ENCODE measurements at places on chromosomes 2 and 18.

DNA sequence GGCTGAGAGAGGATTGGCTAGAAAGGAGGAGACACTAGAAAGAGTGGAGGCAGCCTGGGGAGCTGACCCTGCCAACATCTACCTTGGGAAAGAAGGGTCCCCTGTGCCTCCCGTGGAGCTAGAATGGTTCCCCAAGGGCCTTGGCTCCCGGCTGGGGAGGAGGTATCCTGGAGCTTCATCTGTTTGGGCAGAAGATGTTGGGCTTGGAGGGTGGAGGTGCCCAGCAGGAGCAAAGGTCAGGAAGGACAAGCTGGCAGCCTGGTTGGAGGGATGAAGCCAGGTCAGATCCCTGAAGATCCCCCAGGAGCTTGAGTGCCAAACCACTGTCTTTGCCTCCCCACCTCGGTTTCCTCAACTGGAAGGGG is 2.9 kb downstream of the ATP6V1B1 start:
- no peak for DNase-seq

GRCh38 chr2:118232796-118233195 is 144.5 kb downstream of the INSIG2 start:
- DNase-seq = no peak

GRCh38 chr2:215841175-215841816 is 172.1 kb downstream of the MREG start:
- DNase-seq = no peak

DNA sequence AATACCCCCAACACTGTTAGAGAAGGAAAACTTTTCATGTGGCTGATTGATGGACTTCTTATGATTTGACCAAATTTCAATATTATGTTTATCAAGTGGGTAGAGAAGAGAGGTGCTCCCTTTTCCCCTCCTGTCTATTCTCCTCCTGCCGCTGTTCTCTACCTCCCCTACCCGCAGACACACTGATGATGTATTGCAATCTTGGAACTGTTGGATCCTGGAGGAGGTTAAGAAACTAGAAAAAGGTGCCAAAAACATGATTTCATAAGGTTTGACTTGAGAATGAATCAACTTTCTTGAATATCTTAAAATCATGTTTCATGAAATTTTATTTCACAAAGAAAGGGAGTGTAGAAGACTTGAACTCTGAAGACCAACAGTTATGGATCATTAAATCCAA is 125.8 kb downstream of the MEIS1 start:
- DNase-seq = no peak

DNA sequence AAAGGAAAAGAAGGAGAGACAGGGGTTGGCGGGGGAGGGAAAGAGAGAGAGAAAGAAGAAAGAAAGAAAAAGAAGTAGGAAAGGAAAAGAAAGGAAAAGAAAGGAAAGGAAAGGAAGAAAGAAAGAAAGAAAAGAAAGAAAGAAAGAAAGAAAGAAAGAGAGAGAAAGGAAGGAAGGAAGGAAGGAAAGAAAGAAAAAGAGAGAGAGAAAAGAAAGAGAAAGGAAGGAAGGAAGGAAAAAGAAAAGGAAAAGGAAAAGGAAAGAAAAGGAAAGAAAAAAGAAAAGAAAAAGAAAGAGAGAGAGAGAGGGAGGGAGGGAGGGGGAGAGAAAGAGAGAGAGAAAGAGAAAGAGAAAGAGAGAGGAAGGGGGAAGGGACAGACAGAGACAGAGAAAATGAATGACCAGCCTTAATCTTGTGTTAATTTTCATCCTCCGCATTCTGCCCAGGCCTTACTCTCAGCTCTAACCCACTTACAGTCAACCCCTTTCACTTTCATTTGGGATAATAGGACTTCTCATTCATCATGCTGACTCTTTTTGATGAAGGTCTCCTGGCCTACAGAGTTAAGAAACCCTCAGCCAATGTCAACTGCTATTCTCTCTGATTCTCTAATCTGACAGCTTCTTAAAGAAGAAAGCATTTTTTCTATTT is 207.3 kb downstream of the SUCLG1 start:
- DNase-seq = no peak

DNA sequence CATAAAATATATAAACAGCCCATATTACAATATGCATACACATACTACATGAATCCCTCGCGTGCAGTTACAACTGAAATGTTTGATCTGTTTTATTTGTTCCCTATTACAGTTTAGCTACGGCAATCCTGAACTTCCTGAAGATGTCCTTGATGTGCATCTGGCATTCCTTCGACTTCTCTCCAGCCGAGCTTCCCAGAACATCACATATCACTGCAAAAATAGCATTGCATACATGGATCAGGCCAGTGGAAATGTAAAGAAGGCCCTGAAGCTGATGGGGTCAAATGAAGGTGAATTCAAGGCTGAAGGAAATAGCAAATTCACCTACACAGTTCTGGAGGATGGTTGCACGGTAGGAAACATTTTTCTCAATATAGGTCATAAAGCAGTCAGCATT is 36.4 kb downstream of the COL3A1 start:
- no peak for DNase-seq

DNA sequence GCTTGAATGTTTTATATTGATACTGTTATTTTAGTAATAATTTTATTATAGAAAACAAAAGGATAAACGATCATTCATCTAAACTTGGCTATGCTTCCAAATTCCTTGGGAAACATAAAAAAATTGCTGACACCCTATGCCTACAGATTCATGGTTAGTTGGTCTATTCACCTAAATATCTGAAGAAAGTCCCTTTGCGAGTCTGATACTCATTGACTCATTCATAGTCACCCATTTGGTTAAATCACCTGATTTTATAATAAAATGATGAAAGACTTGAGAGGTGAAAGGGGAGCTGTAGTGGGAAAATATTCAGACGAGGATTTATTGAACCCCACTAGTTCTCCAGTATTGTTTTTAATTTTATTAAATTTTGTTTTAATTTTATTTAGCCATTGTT is 112.0 kb downstream of the PTPN4 start:
- DNase-seq = no peak

Measured in eye (tissue), 1 donor.